ENCODE measurements at places on chromosomes 11 and 22.
A peak's percentile ranks its signal among the peaks of the same experiment; 100 is the strongest.

GRCh38 chr11:10762185-10762584, 11.1 kb downstream of the CTR9 start:
- H3K4me3 ChIP-seq = no peak overlapping the region
- H3K36me3 ChIP-seq = peaks cover 87% of the 10 kb centered on the region
- DNase-seq = no peak
- no peaks in the 10 kb centered on the region for H3K27me3 ChIP-seq
- no peaks in the 10 kb centered on the region for H3K4me1 ChIP-seq
- no peak overlapping the region for H3K27ac ChIP-seq

DNA sequence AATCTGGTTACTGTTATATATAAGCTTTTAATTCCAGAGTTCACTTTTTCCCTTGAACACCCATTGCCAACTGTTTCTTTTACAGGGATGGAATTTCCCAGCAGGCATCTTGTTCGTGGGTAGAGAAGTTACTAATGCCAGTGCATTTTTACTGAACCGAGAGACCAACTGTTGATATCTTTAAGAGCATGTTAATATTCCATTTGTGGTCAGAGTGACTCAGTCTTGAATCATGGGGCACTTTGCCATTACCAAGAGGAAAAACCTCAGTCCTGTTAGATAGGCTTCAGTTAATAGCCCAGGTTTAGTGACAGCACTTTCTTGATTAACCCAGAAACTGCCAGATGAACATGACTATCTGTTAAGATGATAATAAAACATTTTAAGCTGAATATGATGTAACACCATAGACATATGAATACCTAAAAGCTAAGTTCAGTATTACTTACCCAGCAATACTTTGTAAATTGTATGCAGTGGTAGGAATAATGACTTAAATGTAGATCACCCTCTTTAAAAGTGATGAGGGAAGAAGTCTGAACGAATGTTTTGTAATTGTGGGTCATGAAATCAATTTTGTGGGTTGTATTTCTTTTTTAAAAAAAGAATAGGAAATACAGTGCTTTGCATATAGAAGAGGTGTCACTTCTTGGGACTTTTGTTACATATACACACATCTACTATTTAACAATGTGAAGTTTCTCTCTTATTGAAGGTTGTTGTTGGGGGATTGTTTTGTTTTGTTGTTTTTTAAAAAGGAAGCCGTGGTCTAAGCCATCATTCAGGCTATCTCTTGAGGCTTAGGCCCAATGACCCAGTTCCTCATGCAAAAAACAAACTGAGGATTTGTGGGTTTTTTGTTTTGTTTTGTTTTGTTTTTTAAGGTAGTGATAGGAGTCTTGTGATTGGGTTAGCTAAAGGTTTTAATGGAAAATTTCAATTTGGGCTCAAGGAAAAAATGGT, 79.2 kb upstream of the GRIK4 start:
- no peaks in the 10 kb centered on the region for H3K4me1 ChIP-seq
- H3K36me3 ChIP-seq = peaks cover 6% of the 10 kb centered on the region
- H3K27ac ChIP-seq = no peak overlapping the region
- H3K4me3 ChIP-seq = no peak overlapping the region
- no peaks in the 10 kb centered on the region for H3K27me3 ChIP-seq

DNA sequence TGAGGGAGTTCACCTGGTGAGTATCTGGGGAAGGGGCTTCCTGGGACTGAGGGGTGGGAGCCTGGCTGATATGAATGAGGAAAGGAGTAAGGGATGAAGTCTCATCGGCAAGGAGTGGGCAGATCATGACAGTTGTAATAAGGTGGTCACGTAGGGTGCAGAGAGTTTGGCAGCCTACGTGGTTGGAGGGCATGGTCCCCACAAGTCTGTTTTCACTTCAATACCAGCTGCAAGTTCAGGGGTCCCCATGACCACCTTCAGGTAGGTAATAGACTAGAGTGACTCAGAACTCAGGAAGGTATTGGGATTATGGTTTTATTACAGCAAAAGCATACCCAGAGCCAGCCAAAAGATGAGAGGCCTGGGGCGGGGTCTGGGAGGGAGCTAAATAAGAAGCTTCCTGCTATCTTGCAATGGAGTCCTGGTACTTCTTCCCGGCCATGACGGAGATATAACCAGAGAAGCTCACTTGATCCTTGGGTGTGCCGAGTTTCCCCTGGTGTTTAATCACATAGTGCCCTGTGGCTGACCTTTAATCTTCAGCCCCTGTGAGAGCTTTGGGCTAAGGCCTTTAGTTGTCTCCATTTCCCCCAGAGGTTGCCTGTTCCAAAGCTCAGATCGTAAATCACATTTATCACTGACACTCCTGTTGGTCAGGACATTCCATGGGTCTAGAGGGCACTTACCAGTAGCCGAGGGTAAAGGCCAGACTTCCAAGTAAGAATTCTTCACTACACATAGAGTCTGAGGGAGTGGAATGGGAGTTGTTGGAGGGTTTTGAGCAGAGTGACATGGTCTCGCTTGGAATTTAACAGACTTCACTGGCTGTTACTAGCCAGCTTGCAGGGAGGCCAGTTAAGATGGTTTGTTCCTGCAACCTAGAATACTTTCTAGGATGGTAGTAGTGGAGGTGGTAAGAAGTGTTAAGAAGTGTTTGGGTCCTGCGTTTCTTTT, 9.1 kb downstream of the SLC3A2 start:
- no peak overlapping the region for H3K4me3 ChIP-seq
- peaks cover 41% of the 10 kb centered on the region for H3K36me3 ChIP-seq
- H3K27me3 ChIP-seq = no peaks in the 10 kb centered on the region

DNA sequence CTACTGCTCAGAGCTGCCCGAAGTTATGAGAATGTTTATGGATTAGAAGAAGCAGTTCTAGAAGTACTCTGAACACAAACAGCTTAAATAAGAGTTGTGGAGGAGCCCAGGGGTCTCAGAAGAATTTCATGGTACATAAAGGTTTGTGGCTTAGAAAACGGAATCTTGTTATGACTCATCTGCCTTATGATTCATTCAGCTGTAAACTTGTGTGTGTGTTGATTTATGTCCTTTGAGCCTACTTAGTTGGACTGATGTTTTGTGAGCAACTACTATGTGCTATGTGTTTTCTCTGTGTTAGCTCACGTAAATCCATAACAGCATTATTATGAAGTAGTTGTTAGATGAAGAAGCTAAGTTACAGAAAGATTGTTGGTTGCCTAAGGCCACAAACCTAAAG, 203.7 kb downstream of the PGR start:
- H3K27ac ChIP-seq = no peak overlapping the region
- H3K4me1 ChIP-seq = no peaks in the 10 kb centered on the region
- no peak for DNase-seq

GRCh38 chr22:42855211-42855610, 1.9 kb downstream of the ARFGAP3 start:
- H3K4me1 ChIP-seq = peaks cover 23% of the 10 kb centered on the region
- no peaks in the 10 kb centered on the region for H3K36me3 ChIP-seq
- no peaks in the 10 kb centered on the region for H3K27me3 ChIP-seq
- no peak overlapping the region for H3K4me3 ChIP-seq
- no peak overlapping the region for H3K27ac ChIP-seq
- no peak for DNase-seq

DNA sequence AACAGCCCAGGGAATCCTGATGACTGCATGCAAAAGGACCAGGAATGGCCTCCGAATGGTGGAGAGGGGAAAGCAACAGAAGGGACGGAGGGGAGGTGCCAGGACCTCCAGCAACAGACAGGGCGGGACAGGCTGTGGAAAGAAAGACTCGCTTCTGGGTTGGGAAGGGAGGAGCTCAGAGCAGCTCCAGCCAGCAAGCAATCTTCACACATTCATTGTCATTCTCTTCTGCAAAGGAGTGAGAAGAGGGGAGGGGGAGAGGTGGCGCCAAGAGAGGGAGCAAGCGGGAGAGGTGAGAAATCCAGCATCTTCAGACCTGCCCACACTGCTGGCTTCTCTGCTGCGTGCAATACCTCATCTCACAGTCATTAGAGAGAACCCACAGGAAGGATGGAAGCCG, 509.0 kb downstream of the BUD13 start:
- no peak for DNase-seq
- H3K4me1 ChIP-seq = no peaks in the 10 kb centered on the region
- no peaks in the 10 kb centered on the region for H3K27me3 ChIP-seq
- H3K4me3 ChIP-seq = no peak overlapping the region
- no peak overlapping the region for H3K27ac ChIP-seq
- H3K36me3 ChIP-seq = no peaks in the 10 kb centered on the region

GRCh38 chr11:26839911-26840698, 118.2 kb upstream of the SLC5A12 start:
- H3K27me3 ChIP-seq = no peaks in the 10 kb centered on the region
- DNase-seq = no peak
- H3K4me3 ChIP-seq = no peak overlapping the region
- no peak overlapping the region for H3K27ac ChIP-seq
- H3K4me1 ChIP-seq = no peaks in the 10 kb centered on the region
- H3K36me3 ChIP-seq = no peaks in the 10 kb centered on the region

DNA sequence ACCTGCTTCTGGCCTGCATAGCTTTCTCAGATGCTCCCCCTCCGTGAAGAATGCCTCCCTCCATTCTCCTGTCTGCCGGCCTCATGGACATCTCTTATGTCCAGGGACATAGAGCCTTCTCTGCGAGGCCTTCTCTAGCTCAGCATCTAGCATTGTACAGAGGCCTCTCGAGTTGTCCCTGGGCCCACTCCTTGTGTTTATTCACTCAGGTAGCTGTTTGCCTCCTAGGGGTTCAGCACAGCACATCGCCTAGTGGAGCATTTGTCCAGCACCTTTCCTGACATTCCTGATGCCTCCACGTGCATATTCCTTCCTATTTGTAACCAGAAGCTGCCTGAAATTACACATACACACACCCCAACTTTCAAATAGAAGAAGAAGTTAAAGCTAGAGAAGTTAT, 101.3 kb downstream of the TBC1D22A start:
- no peak overlapping the region for H3K27ac ChIP-seq
- DNase-seq = no peak
- peaks cover 10% of the 10 kb centered on the region for H3K4me1 ChIP-seq
- peaks cover 5% of the 10 kb centered on the region for H3K36me3 ChIP-seq
- no peak overlapping the region for H3K4me3 ChIP-seq

- DNase-seq = no peak
- H3K4me1 ChIP-seq = no peaks in the 10 kb centered on the region
- no peaks in the 10 kb centered on the region for H3K36me3 ChIP-seq
- no peak overlapping the region for H3K4me3 ChIP-seq
Measured at GRCh38 chr11:17449158-17449557, 27.5 kb downstream of the ABCC8 start.

- DNase-seq = peak; percentile 19
- no peaks in the 10 kb centered on the region for H3K4me1 ChIP-seq
- peaks cover 11% of the 10 kb centered on the region for H3K36me3 ChIP-seq
- no peaks in the 10 kb centered on the region for H3K27me3 ChIP-seq
Measured at GRCh38 chr11:17978553-17979287, 34.1 kb downstream of the SERGEF start.

DNA sequence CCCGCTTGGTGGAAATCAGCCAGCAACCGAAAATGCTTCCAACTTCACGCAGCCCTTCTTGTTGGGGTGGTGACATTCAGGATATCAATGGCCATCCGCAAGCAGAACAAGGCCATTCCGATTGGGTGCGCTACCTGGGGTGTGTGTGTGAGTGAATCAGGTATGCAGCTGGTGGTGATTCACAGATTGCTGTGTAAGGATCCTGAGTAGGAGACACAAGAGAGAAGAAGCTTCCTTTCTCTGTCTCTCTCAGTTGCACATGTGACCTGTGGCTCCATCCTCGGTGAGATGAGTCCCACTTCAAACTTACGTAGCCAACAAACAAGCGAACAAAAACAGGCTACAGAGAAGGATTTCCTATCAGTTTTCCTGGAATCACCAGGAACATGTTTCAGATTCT, 9.6 kb upstream of the TMEM184B start:
- H3K27me3 ChIP-seq = no peaks in the 10 kb centered on the region
- H3K27ac ChIP-seq = no peak overlapping the region
- DNase-seq = no peak
- no peak overlapping the region for H3K4me3 ChIP-seq
- no peaks in the 10 kb centered on the region for H3K4me1 ChIP-seq

DNA sequence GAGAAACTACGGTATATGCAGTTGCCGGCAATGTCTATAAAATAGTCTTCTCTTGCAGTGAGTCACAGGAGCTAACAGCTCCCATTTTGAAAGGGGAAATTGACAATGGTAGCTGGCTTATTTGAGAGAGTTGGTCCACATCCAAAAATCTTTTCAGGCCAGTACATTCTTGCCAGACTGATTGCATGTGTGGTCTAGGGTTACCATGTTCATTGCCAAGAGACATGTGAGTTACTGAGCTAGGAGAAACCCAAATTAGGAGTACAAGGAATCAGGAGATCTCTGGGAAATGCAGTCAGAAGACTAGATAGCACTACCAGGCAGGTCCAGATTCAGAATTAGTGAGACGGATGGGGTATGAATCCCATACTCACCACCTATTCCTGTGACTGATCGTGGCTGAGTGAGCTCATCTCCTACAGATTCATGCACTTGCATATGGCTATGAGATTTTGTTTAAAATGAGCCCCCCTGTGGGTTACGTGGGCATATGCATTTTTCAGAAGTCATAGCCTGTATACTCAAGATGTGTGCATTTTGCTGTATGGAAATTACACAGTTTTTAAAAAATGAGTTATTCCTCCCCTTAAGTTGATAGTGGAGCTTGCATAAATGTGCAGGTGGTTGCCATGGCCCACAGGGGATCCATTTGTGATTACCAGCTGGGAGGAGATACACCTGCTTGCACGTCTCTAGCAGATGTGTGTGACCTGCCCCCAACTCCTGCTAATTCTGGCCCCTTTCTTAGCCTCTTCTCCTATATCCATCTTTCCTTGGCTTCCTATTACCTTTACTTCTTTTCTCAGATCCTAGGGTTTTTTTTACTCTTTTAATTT, 102.7 kb downstream of the COMMD9 start:
- H3K4me1 ChIP-seq = no peaks in the 10 kb centered on the region
- H3K27me3 ChIP-seq = no peaks in the 10 kb centered on the region
- no peak overlapping the region for H3K4me3 ChIP-seq
- H3K27ac ChIP-seq = no peak overlapping the region

GRCh38 chr22:47169801-47170140, 407.3 kb downstream of the TBC1D22A start:
- peaks cover 7% of the 10 kb centered on the region for H3K36me3 ChIP-seq
- no peaks in the 10 kb centered on the region for H3K27me3 ChIP-seq
- no peak for DNase-seq
- no peaks in the 10 kb centered on the region for H3K4me1 ChIP-seq
- H3K27ac ChIP-seq = no peak overlapping the region

DNA sequence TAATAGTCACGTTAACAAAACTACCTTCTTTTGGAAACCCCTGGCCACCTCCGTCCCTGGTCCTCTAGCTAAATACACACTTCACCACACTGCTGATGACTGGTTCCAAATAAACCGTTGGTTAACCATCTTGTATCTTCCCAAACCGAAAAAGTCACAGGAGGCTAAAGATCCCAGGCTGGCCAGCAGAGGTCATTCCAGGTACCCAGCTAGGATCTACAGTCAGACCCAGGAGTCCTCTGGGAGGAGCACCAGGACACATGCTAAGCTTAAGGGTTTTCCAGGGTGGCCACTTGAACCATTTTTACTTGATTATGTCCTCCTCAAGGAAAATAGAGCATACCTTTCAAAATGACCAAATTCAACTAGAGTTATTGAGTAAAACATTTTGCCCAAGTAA, 103.2 kb downstream of the ETS1 start:
- H3K36me3 ChIP-seq = peaks cover 92% of the 10 kb centered on the region
- H3K4me3 ChIP-seq = no peak overlapping the region
- no peak for DNase-seq
- no peaks in the 10 kb centered on the region for H3K27me3 ChIP-seq
- peaks cover 63% of the 10 kb centered on the region for H3K4me1 ChIP-seq
